ENCODE measurements at places on chromosomes 13 and 19. TPM values are rescaled to one million over a fixed set of nuclear protein-coding genes. Genes with fewer than 3 reads are reported as not detected.
A peak's percentile ranks its signal among the peaks of the same experiment; 100 is the strongest.

DNA sequence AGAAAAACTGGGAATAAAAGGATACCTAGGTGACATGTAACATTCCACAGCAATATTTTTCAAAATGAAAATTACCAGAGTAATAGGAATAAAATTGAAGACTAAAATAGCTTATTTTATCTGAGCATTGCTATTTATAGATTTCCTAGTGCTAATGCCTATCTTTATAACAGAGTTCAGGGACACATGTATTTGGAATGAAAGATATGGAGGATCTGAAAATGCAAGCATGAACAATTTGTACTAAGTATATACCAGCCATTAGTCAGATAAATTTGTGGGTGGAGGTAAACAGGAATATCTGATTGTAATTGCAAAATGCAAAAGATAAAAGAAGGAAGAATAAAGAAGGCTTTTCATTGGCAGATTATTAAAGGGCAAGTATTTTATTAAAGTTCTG, 345.9 kb downstream of the GPC5 start:
- DNase-seq = no peak

DNA sequence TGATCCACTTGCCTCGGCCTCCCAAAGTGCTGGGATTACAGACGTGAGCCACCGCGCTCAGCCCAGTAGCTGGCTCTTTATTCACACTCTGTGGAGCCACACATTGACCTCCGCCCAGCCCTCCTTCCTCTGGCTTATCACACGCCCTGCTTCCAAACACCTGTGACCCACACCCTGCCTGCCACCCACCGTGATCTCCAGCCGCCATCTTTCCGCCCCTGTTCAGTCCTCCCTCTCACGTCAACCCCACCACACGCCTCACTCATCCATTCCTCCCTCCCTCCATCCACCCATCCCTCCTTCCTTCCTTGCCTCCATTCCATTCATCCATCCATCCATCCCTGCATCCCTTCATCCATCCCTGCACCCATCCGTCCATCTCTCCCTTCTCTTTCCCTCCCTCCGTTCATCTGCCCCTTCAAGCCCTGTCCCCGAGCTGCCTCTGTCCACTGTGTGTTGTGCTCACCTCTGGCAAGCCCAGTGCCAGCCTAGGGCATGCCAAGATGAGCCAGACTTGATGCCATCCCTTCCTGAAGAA, 17.6 kb downstream of the ZNF296 start:
- DNase-seq = no peak

GRCh38 chr19:16040642-16041041, 35.7 kb upstream of the TPM4 start:
- DNase-seq = peak; percentile 65

Gene CLIP3
- 22.5 TPM for total RNA-seq

DNA sequence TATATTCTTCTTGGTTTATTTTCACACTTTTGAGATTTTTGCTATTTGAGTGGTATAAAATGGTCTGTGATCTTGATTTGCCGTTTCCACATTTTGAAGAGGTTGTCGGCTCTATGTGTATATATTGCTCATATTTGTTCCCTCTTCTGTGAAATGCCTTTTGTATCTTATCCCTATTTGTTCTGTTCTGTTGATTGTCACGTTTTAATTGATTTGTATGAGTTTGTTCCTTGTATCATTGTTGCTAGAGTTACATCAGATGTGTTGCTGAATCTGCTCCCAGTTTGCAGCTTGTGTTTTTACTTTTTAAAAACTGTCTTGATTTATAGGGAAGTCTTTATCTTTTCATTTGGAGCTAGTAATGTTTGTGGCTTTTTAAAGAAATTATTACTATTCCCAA, 17.1 kb downstream of the USPL1 start:
- DNase-seq = no peak

DNA sequence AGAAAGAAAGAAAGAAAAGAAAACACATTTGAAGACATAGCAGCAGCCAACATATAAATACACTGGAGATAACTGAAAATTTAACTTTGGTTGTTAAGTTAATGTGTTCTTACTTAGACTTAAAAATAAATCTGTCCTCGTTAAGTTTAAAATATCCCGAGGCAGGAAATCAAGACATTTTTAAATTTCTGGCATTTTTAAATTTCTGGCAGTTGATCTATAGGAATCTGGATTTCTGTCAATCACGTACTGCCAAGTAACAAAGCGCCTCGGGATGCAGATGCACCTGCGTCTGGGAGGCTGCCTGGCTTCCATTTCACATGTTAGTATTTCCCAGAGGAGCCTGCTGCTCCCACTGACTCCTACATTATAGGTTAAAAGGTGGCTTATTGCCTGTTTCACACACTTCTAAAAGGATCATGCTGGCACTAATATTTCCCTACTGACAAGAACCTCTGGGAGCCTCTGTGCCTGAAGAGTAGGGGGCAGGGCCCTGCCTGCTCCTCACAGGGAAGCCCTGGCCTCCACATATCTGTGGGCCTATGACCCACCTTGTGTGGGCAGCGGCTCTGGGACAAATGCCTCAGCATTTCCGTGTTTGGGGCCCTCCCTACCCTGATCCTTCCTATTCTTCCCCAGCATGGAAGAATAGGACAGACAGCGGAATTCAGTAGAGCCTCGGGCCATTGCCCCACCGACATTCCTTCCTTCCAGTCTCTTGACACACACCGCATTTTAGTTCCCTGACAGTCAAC, 62.8 kb upstream of the ATP12A start:
- no peak for DNase-seq

DNA sequence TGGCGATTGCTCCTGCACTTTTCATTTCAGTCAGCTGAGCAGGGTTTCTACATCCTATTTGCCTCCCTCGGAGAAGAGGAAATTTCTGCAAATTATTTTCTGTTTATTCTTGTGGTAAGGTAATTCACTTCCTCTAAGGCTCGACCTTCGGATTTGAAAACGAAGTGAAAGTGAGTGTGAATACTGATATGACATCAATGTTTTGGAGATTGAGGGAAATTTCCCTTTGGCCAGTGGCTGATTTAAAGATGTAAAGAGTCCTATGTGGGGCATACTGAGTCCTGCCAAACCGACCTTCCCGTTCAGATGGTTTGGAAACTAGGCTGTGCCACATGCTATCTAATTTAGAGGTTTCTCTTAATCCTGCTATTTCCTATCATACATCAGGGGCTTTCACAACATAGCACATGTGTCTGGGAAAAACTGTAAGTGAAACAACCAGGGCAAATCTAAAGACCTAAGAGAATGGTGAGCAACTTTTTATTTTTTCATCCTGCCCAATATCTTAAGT, 112.3 kb downstream of the POSTN start:
- DNase-seq = no peak

DNA sequence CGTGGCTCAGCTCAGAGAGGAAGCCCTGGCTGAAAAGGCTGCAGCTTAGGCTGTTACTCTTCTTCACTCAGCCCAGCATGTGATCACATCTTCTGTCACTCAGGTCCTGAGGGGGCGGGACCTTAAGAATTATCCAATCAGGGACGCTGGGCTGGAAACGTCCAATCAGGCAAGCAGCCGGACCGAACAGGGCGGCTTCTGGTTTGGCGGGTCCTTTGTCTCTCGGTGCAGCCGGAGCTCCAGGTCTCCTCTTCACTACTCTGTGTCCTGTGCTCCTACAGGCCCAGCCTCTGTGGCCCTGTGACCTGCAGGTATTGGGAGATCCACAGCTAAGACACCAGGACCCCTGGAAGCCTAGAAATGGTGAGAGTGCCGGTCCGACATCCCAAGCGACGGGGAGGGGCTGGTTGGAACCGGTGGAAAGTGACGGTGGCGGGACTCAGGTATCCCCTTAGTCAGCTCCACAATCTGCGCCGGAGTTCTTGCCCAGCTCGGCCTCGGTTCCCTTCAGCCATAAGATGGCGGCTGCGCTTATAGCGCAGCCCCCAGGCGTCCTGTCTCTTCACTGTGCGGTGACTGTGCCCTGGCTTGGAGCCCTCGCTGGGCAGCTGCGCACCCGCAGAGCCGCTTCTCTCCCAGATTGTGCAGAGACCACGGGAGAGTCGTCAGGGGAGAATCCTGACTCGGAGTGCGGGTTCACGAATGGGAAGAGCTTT, at the start of gene ZNF93:
ZNF93 (plus strand) TSS at position 218 of the 716 bp plus-strand sequence; CDS start at position 361, 143 bp downstream.
- peak; percentile 98 for DNase-seq

GRCh38 chr19:44907613-44908012, 2.0 kb downstream of the APOE start:
- no peak for DNase-seq
